Right hindlimb (tissue), 1 donor: ENCODE measurements at places on chromosomes 2 and 18.
A peak's percentile ranks its signal among the peaks of the same experiment; 100 is the strongest.

GRCh38 chr2:240000671-240001070, 24.5 kb downstream of the NDUFA10 start:
- DNase-seq: no peak

- peak; percentile 80 for DNase-seq
Measured at GRCh38 chr18:48749768-48750167, 201.0 kb downstream of the SMAD7 start.

- DNase-seq: no peak
Measured at GRCh38 chr2:141560723-141561122, 570.1 kb downstream of the LRP1B start.

DNA sequence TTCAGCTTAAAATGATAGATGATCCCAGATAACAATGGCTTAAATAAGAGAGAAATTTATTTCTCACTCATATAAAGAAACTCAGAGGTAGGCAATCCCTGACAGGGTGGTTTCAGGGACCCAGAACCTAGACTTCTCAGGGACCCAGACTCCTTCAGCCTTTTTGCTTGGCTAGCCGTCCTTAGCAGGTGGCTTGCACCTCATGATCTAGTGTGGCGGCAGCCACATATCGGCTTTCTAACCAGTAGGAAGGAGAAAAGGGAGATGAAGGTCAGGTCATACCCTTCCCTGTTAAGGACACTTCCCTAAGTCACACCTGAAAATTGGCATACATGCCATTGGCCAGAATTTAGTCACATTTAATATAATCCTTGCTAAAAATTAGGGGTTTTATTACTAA, 18.4 kb downstream of the VSNL1 start:
- no peak for DNase-seq

DNA sequence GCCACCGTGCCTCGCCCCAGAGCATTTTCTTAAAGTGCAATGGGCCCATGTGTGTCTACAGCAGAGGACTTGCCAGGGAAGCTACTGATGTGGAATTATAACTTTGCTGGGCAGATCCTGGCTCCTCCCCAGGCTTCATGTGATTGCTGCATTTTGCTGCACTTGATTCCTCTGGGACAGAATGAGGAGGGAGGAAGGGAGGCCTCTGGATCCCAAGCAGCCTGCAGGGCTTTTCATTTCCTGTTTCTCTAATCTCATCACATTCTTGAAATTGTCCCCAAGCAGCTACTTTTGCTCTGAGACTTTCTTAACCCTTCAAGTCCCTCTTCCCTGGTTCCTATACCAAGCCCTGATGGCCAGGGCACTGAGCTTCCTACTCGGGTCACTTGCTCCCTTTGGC, 134.4 kb upstream of the SEC11C start:
- DNase-seq: peak; percentile 53

DNA sequence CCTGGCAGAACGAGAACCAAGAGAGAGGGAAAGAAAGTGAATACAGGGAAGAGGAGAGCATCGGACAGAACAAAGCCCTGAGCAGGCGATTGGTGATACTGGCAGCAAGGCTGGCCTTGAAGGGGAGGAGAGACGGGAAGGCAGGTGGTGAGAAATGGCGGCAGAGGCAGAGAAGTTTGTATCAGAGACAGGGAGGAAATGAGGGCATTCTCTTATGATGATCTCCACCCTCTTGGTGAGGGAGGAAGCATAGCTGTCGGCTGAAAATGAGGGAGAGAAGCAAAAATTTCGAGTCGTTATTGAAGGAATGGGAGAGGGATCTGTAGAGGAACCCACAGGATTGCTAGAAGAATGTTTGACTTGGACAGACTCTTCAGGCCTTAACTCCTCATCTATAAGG, 80.6 kb downstream of the CLIP4 start:
- DNase-seq: no peak

DNA sequence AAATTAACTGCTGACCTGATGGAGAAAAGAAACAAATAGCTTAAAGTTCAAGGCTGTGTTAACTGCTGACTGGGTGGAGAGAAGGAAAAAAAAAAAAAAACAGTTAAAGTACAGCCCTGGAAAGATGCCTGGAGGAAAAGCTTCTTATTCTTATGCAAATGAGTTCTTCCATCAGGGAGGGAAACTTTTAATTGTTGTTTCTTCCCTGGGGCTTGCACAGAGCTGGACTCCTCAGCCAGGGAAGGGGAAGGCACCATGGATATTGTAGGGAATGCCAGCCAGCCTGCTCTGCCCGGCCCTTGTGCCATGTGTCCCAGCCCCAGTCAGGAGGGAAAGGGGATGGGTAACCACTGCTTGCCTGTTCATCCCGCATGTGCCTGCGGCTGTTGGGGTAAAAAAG, 833.1 kb upstream of the CRIM1 start:
- DNase-seq: no peak

DNA sequence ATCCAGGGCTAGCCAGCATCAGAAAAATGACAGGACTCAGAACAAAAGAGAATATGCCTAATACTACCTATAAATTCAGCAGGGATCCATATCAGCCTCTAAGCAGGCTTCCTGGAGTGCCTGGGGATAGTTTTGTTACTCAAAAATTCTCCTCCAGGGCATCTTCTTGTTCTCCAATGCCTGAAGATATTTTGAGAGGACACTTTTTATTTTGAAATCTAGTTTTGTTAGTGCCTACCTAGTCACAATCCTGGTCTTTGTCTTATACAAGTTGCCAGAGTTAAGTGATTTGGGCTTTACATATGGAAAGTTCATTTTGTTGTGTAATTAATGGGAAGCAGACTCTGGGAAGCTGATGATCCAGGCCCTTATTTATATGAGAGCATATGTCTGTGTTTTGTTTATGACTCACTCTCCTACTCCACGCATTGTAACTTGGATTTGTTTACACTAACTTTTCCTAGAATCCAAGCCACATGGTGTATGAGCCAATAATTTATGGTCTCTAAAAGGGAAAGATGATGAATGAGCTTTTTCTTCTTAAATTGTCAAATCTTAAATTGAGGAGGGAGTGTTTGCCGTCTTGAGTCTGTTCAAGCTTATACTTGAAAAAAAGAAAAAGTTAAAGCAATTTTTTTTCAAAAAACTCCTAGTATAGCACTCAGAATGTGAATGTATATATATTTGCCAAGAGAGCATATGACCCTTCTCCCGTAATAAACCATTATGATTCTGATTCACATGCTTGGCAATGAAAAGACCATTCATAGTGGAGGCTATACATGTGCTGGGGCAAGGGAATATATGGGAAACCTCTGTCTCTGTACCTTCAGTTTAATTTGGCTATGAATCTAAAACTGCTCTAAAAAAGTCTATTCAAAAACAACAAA, 370.3 kb downstream of the SETBP1 start:
- no peak for DNase-seq

DNA sequence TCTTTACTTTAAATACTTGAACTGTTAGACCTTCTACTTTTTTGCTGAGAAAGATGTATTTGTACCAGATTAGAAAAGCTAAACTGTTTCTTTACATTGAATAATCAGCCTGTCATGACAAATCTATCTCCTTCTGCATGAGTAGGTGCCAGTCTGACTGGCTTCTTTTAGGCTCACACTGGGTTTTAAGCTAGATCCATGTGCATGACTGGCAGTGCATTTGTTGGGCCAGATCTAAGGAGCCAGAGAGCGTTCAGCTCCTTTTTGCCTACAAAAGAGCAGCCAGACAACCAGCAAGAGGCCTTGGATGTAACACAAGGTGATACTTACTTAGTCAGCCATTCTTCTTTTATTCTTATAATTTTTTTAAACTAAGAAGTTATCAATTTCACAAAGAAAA, 82.0 kb upstream of the OTX1 start:
- DNase-seq: no peak

DNA sequence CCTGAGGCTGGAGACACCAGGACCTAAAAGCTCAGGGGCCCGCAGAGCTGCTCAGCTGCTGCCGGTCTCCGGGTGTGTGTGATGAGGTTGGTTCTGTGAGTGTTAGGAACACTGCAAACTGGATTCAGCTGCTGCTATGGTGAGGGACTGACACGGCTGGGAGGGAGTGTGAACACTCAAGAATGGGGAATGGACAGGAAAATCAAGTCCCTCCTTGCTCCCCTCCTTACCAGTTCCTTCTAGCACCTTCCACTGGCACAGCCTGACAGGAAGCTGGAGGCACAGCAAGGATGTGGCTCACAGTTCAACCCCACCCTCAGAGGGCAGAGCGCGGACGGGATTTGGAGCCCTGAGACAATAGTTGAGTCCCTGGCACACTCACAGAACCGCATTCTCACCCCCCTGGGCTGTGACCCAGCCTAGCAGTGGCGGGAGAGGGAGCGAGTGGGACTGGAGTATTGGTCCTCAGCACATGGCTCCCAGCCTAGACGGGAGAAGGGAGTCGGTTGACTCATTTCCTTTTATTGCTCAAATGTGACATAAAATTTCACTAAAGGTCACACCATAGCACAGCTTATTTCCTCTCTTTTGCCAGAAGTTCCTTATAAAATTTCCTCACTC, 42.5 kb downstream of the LRRC30 start:
- peak; percentile 35 for DNase-seq
